ENCODE measurements at places on chromosomes 7 and 10.

GRCh38 chr10:67297637-67298181, 371.9 kb downstream of the LRRTM3 start:
- DNase-seq: no peak

DNA sequence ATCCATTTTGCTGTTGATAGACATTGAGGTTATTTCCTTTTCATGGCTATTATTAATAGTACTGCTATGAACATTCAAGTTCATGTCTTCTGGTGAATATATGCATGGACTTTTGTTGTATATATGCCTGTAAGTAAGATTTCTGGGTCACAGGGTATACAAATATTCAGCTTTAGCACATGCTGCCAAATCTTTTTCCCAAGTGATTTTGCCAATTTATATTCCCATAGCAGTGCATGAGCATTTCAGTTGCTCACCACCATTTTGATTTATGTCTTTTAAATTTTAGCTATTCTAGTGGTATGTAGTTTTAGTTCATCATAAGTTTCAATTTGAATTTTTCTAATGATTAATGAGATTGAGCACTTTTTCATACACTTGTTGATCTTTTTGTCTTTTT, 59.9 kb downstream of the CALD1 start:
- DNase-seq: no peak

GRCh38 chr10:67506083-67506756, 189.8 kb downstream of the CTNNA3 start:
- DNase-seq: no peak

DNA sequence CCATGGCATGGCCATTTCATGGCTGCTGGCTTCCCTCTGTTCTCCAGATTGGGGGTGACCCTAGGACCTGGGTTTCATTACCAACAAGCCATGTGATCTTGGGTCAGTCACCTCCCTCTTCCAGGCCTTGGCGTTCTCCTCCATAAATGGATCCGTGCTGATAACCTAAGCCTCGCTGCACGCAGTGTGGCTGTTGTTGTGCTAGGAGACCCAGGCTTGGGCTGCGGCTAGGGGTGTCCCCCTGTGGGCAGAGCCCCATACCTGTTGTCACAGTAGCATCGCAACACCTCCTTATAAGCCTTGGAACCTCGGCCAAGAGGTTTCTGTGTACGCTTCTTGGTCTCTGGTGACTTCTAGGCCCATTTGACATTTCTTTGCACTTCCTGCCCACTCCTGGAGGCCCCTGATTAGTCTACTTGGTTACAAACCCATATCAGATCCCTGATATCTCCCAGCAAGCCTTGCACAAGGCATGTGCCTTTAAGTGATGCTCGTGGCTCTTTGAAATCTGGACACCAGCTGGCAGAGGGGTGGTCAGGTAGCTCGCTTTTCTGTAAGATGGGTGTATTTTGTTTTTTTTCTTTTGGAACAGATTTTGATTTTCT, 23.6 kb downstream of the ZMIZ1 start:
- no peak for DNase-seq

GRCh38 chr7:97081521-97082300, 35.8 kb upstream of the SDHAF3 start:
- no peak for DNase-seq

DNA sequence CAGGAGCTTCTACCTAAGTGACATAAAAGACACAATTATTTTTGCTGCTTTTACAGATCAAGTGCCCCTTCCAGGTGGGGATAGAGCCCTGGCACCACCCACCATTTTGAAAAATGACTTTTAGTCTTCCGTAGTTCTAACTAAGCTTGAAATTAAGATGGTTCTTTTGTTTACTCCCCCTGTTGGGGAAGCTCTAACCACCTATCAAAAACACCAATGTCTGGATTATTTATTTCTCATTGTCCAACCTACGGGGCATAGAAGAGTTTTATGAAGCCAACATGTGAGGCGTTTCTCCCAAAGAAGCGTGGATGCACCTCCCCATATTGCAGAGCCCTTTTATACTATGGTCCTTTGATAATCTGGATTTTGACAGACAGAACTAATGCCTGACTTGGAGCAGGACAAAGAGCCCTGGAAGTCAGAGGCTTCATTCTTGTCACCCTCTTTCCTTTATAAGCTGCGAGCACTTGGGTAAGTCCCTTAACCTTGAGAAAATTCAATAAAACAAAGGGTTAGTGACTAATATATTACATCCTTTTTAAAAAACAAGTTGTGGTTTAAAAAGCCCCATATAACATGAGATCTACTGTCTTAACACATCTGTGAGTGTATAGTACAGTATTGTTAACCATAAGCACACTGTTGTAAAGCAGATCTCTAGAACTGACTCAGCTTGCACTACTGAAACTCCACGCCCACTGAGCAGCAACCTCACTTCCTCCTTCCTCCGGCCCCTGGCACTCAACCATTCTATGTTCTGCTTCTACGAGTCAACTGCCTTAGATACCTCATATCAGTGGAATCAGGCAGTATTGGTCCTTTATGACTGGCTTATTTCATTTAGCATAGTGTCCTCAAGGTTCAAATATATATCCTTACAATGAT, 67.5 kb downstream of the ATXN7L1 start:
- no peak for DNase-seq

DNA sequence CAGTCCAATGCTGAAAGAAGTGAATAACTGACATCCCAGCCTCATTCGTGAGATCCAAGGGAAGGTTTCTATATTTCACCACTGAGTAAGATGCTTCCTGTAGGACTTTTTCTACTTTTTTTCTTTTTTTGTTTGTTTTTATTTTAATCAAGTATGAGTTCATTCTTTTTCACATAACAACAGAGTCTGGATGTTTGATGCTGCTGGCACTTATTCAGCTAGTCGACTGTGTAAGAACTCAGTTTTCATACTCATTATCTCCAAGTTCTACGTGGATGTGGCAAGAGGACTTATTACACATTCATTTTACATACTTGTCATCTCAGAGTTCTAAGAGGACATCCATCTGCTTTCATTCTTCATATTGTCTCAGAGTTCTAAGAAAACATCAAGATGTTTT, 86.9 kb downstream of the CPXM2 start:
- no peak for DNase-seq

- DNase-seq: no peak
Observed at GRCh38 chr10:132411561-132412253, 14.7 kb downstream of the PWWP2B start.
